ENCODE measurements at places on chromosomes 4 and X.

- DNase-seq = no peak
These were observed 53.2 kb upstream of the ATXN3L start for GRCh38 chrX:13373027-13373426.

- no peak for DNase-seq
These were observed 132.9 kb upstream of the KLF8 start for GRCh38 chrX:56099271-56099670.

DNA sequence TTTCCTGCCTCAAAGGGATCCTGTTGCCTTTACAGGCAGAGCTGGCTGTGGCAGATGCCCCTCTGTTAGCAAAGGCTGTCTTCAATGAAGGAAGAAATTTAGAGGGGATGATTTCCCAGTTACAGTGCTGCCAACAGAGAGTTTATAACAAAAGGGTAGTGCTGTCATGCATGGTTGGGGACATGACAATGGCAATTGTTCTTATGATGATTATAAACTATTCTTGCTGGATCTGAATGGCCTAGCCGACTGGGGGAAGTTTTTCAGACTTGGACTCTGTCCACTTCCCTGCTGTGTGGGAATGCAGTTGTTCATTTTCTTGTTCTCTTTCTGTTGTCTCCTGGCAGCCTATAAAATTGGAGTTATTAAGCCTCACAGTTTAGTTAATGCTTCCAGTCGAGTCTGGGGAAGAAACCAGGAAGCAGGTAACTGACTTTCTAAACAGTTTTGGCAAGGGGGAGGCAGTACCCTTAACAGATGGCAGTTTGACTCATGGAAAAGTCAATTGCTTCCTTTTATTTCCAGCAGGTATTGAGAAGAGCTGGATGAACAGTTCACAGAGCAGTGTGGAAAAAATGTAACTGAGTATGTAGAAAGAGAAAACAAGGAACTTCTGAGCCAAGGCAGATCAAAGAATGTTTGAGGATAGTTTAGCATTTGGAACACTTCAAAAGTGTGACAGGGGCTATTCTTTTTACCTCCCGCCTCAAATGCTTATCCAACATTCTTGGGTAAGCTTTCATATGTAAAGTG lies 582.6 kb downstream of the RAPGEF2 start:
- no peak for DNase-seq

DNA sequence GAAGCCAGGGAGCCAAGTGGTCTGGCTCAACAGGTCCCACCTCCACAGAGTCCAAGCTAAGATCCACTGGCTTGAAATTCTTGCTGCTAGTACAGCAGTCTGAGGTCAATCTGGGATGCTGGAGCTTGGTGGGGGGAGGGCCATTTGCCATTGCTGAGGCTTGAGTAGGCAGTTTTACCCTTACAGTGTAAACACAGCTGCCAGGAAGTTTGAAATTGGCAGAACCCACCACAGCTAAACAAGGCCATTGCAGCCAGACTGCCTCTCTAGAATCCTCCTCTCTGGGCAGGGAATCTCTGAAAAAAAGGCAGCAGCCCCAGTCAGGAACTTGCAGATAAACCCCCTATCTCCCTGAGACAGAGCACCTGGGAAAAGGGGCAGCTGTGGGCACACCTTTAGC lies 84.9 kb downstream of the EDA2R start:
- DNase-seq = no peak

DNA sequence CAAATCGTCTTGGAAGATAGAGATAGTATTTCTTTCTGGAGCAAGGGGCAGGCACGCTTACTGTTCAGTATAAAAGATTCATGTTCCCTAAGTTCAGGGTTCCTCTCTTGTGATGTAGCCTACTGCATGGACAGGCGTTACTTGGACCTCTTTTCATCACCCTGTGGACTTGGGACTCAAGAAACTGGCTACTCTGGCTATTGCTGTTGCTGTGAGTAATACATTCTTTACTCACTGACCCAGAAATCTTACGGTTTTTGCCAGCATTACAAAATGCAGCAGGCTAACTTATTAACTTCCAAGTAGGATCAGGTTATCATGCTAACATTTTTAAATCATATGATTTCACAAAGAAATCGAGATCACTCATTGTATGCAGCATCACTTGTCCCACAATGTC lies 12.8 kb upstream of the GUCY1B1 start:
- DNase-seq = no peak

- DNase-seq = no peak
These were observed 576.4 kb upstream of the EPHA5 start for GRCh38 chr4:66246643-66247042.

Data from CD8-positive, alpha-beta T cell (primary cell).